Right ventricle myocardium inferior (tissue), 1 donor: ENCODE measurements at places on chromosomes 6 and 20. TPM values are rescaled to one million over a fixed set of nuclear protein-coding genes. Genes with fewer than 3 reads are reported as not detected.

Gene BEND6
- total RNA-seq = 0.30 TPM

Gene CDKAL1
- 11.6 TPM for total RNA-seq

Gene AAR2
- 13.7 TPM for total RNA-seq

Gene ZNF311
- total RNA-seq = 0.35 TPM

Gene USP49
- total RNA-seq = 2.0 TPM

Gene GPR6
- not detected for total RNA-seq

Gene IL17A
- not detected for total RNA-seq

Gene ISM1
- total RNA-seq = 1.2 TPM

Gene DSP
- 305 TPM for total RNA-seq

Gene HLA-DOA
- 1.5 TPM for total RNA-seq

Gene OTOR
- not detected for total RNA-seq

Gene BLTP3A
- total RNA-seq = 17.1 TPM

Gene WFDC5
- total RNA-seq = not detected

Gene WFDC2
- 0.95 TPM for total RNA-seq
